Stimulated activated CD4-positive, alpha-beta T cell treated with anti-CD3 and anti-CD28 coated beads, Interleukin-1b, Interleukin-23, amount 100 ng/mL, for 4 hours (primary cell): ENCODE measurements at places on chromosomes 12 and 14.
A peak's percentile ranks its signal among the peaks of the same experiment; 100 is the strongest.

DNA sequence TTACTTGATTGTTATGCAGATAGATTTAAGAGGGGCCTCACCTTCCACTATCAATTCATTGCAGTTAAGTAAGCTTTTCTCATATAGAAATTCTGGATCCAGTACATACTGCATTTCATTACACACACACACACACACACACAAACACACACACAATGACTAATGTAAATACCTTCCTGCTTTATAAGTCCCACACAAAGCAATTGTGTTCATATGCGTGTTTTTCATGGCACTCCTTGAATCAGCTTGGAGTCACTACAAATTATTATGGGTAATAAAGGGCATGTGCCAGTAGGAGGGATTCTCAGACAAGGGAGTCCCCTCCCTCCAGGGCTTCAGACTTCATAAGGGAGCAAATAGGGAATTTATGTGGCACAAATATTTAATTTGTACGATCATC is 4.5 kb downstream of the MIPOL1 start:
- no peak for DNase-seq

GRCh38 chr14:105019861-105020814 is 745 bp downstream of the CDCA4 start:
- peak; percentile 47 for DNase-seq

DNA sequence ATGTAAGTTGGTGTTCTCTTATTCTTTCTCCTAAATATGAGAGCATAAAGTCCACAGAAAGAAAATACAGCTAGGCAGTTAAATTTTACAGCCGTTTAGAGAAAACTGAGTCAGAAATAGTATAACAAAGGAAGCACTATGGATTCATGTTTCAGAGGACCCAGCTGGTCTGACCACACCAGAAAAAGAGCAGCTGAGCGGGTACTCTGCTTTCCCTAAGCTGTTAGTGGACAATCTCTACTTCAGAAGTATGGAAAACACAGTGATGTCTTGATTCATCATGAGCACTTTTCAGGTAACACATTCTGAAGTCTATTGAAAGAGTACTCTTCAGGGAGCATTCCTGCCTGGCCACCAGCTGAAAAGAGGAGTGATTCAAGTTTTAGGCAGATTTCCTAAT is 12.4 kb downstream of the PPM1H start:
- no peak for DNase-seq

- DNase-seq, result no peak
Observed at GRCh38 chr14:63996625-63997220, 143.9 kb downstream of the SYNE2 start.

DNA sequence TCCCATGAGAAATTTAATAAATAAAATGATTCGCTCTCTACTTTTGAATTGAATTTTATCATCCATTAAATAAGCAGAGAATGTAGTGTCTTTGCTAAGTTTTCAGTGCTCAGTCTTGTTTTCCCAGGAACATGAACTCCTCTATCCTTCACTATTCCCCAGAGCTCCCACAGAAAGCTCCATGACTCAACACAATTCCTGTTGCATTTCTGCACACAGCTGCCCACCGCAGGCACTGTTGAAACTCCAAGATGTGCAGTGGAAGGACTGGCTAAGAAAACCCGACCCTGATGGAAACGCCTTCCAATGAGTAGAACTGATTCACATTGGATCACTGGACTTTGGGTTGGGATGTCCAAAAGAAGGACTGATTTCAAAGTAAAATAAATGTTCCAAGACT is 202.4 kb upstream of the AMIGO2 start:
- DNase-seq, result no peak

DNA sequence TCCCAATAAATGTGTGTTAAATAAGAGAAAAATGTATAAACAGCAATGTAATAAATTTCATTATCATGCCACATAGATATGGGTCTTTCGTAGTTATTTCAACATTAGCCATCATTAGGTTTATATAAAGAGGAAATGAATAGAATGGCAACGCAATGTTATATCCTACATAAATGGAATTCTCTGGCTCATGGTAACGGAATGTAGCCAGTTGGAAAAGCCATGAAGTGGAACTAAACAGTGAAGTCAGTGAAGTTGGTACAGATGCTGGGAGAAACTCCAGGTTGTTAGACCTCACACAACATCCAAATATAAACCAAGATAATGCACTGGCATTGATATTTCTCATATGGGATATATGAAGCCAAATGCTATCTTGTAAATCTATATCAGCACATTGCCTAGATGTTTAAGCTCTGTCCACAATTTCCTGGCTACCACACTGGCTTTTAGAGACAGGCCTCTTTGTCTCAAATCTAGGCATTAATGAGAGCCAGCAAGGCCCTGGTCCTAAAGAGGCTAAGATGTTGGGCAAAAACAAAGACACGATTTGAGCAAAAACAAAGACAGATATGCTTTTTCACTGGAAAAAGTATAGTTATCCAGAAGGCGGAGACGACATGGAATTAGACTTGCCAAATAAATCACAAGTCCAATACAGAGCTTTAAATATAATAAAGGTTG is 861.0 kb downstream of the RPS29 start:
- DNase-seq, result no peak

DNA sequence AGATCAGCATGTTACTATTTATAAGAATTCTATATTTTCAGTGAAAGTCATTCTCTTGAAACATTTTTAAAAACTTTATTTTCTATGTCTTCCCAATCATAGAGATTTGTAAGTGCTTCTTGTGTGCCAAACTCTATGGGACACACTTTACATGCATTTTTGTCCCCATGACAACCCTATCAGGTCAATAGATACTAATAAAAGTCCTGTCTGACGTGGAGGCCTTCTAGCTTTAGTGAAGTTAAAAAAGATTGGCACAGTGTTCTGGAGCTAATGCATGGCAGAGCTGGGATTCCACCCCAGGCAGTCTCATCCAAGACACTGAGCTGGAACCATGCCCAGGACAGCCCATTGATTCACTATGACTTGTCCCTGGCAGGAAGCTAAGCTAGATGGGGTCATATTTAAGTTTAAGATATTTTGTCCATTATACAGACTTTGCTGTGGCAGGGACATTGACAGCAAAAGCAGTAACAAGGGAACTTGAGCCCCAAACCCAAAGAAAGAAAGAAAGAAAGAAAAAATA is 28.1 kb downstream of the TTC6 start:
- DNase-seq, result no peak

GRCh38 chr12:67067453-67068203 is 201.5 kb upstream of the CAND1 start:
- DNase-seq, result no peak

DNA sequence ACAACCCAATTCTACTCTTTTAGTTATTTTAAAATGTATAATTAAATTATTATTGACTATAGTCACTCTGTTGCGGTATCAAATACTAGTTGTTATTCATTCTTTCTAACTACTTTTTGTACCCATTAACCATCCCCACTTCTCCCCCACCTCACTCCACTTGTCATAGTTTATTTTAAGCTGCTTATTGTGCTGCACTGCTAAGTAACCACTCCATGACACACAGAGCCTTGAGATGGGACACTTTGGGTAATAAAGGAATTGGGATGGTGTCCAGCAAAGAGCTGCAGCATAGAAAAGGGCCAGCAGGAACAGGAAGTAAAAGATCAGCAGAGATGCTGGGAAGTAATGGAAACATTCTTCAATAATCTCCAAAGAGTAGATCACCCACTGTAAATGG is 123.0 kb downstream of the RPS29 start:
- no peak for DNase-seq

GRCh38 chr12:63955831-63956666 is 111.5 kb downstream of the SRGAP1 start:
- no peak for DNase-seq

DNA sequence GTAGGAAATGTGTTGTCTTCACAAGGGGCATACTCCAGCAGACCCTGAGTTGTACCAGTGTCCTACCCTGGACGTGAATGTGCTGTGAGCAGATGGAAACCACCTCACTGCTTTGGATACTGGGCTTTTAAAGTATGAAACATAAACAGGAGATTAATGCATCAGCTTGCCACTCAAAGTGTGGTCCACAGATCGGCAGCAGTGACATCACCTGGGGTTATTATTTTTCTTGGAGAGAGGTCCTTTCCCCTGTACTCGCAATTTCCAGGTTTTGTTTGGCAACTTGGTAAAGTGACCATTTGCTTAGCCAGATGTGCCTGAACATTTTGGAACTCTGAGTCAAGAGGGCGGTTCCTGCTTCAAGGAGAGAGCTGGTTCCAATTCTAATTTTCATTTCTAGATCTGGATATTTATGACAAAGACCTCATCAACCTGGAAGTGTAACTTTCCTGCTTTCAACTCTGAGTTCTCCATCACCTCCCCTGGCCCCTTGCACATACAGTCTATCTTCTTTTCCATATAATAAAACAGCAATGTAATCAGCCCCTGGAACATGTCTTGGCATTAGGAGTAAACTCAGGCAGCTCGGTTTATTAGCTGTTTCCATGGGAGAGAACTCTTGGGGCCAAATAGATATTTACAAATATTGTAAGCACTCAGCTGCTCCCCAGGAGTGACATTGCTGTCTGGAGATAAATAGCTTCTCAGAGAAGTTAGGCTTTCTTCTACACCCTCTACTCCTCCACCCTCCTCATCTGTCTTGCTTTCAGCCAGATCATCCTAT is 237.0 kb upstream of the TBX3 start:
- no peak for DNase-seq

DNA sequence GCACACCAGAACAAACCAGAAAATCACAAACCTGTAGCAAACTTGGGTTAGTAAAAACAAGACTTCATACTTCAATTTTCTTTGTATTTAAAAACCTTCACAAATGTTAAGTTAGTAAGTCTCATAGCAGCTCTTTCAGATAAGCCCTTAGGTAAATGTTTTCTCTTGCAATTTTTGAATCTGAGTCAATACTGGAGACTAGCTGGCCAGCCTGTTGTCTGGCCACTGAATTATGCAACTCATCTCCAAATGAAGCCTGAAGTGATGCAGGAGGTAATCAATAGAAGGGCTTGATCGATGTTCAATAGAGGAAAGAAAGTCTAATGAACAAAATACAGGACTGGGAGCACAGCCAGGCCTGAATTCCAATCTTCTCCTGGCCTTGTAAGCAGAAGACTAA is 465.2 kb downstream of the LRIG3 start:
- DNase-seq, result no peak

DNA sequence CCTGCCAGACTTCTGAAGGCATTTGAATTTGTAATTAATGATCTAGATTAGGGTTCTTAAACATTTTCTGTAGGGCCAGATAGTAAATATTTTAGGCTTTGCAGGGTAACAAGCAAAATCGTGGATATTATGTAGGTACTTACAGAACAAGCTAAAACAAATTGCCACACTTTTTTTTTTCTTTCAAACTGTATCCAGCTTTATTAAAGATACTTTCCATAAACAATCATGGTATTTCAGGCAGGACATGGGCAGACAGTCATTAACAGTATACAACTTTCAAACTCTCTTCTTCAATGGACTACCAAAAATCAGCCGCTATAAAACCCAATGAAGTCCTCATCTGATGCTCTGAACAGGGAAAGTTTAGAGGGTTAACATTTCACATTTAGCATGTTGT is 9.6 kb downstream of the TRMT5 start:
- DNase-seq, result no peak

DNA sequence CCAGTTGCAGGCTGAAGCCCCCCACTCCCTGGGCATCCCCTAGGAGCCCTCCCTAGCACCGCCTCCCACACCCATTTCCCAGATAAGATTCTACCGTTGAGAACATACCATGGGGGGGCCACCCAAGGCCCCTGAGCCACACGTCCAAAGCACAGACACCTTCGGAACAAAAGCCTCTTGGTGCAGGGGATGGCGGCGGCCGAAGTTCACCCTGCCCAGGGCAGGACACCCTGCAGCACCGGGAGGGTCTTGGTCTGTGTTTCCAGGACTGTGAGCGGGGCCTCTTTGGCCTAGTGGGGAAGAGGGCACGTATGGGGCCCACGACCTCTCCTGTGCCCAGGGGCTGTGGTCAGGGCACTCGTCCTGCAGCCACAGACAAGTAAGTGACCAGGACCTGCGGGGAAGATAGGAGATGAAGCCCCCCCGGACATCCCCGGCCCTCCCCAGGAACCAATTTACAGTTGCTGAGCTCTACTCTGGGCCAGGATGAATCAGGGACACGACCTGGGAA is 154.3 kb upstream of the C14orf180 start:
- DNase-seq, result no peak

DNA sequence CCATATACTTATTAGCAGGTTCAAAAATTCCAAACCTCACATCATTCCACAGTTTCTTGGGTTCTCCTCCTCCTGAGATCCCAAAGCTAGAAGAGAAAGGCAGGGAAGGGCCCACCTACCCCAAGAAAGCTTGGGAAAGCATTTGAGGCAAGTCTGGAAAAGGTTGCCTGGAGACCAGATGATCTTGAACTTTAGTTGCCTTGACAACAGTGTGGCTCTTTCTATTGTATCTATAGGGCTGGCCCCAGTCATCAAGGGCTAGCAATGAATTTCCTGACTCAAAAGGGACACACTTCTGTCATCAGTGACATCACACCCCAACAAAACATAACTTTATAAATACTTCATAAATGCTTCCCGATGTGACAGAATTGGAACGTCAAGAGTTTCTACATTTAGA is 40.0 kb downstream of the ZFYVE1 start:
- DNase-seq, result no peak

DNA sequence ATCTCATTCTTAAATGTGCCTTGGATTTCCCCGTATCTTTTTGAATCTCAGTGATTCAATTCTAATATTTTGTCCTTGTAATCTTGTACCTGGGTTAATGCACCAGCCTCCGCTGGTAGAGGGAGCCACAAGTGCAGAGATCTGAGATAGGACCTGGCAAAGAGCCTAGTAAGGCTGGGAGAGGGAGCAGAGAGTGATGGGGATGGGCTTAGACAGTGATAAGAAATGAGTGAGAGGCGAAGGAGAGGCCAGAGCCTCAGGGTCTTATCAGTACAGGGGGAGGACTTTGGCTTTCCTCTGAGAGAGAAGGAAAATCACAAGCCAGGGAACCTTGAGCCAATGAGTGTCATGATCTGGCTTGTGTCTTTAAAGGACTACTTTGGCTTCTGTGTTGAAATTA is 30.5 kb upstream of the LMNTD1 start:
- no peak for DNase-seq

DNA sequence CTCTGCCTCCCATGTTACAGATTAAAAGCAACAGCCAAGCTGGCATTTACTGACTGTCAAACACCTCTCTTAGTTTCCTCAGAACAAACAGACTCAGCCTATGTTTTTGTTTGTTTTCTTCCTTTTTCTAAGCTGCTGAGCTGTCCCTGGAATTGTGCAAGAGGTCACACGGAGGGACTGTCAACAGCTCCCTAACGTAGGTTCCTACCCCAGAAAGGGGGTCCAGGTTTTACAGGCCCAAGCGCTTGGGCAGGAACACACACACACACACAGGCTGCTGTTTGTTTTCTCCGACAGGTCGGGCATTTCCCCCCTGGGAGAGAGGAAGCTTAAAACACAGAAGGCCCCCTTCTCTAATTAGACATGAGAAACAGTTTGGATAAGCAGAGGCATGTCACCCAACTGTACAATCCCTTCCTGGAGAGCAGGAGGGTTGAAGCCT is 739.6 kb upstream of the TBX3 start:
- no peak for DNase-seq
